Hematopoietic multipotent progenitor cell treated with erythropoietin and hydrocortisone succinate and interleukin-3 and kit ligand, for 15 days (in vitro differentiated cells): ENCODE measurements at places on chromosomes 12 and 14.

DNA sequence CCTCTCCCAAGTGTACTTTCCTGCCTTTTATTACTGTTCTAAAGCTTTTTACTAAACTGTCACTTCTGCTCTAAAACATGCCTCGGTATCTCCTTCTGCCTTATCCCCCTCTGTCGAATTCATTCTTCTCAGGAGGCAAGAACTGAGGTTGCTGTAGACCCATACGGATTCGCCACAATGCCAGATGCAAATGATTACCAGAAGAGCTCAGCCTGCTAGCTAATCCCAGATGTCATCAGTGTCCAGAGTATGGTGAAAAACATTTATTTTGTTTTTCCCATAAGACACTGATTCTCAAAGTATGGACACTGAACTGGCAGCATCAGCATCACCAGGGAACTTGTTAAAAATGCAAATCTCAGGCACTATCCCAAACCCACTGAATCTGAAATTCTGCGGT, 359.3 kb downstream of the TMTC2 start:
- DNase-seq = no peak

DNA sequence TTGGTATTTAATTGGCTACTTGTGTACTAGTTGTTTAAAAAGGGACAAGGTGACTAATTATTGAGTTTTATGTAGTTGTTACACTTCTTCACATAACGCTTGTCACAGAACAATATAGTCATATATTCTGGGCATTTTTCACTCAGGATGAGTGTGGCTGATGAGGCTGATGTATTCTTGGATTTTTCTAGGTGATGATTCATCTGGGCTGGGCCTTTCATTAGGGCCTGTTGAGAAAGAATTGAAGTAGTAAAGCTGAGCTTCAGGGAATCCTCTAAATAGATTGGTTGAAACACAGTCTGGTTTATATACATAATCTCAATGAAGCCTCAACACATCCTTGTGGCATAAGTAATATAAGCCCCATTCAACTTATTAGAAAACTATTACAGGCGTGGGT, 445.7 kb downstream of the DAD1 start:
- DNase-seq = no peak

- no peak for DNase-seq
Observed at GRCh38 chr12:59066445-59066844, 146.1 kb upstream of the LRIG3 start.

DNA sequence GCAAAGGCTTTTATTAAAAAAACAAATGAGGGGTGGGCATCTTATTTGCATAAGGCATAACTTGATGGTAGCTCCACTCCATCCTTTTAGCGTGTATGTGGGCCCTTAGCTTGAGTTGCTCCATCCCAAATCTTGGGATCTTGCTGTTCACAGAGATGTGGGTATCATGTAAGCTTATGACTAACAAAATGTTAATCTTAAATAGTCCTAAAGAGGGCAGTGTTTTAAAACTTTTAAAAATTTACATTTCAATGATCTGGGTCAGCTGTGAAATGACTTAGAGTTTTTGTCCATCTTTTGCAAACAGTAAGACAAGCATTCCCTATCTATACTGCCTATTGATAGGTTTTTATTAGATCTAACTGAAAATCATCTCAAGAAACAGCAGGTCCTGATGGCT, 86.0 kb downstream of the SLCO1A2 start:
- DNase-seq = no peak
